ENCODE measurements at places on chromosomes 16 and 17.

DNA sequence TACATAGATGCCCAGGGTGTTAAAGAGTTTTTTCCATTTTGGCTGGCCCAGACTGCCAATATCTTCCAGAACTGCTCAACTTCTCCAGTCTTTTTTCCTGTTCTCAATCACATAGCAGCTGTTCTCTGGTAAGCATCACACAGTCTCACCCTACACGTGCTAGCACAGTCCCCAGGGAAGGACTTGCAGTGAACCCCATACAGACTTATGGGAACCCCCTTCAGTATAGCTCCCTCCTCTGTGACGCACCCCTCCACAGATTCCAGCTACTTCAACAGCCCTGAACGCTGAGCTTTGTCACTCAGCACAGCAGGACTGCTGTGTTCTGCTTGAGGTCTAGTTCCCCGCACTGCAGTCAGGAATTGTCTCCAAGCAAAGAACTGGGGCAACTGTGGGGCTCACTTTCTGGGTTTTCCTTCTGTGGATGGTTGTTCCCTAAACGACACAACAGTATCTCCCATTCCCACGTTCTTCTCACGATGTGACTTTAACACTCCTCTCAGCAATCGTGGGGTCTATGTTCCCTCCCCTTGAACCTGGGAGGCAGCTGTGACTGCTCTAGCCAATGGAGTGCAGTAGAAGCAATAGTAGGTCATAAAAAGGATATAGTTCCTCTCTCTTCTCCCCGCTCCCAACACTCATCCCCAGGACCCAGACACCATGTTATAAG is 3.6 kb downstream of the MMP28 start:
- no peak for DNase-seq

DNA sequence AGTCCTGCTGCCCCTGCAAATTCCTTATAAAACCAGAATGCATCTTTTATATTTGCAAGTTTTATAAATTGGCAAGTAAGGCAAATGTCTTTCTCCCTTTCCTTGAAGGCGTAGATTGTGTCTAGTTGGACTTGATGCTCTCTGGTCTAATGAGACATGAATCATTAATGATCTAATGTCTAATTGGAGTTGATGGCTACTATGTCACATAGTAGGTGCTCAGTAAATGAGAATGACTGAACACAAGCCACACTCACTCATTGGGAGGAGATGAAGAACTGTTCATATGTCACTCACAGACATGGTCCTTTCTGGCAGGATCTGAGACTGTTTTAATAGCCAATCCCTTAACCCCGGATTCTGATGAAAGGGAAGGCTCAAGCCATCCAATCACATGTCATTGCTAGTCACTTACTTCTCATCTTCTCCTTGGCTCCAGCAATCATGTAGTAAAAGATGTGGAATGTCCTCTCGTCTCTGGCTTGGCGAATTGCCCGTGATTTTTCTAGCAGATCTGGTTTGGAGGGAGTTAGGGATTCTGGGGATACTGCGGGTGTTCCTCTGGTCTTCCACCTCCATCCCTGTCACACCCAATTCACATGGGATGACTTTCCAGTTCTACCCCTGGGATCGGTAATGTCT is 81.0 kb downstream of the MYH11 start:
- peak; percentile 7 for DNase-seq

DNA sequence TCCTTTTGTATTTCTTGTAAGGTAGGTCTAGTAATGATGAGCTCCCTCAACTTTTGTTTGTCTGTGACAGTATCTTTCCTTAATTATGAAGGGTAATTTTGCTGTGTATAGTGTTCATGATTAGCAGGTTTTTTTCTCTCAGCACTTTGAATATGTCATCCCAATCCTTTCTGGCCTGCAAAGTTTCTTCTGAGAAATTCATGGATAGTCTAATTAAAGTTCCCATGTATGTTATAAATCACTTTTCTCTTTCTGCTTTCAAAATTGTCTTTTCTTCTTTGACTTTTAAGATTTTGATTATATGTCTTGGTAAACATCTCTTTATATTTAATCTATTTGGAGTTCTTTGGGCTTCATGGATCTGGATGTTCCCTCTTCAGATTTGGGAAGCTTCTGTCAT is 54.3 kb upstream of the ZKSCAN2 start:
- no peak for DNase-seq

DNA sequence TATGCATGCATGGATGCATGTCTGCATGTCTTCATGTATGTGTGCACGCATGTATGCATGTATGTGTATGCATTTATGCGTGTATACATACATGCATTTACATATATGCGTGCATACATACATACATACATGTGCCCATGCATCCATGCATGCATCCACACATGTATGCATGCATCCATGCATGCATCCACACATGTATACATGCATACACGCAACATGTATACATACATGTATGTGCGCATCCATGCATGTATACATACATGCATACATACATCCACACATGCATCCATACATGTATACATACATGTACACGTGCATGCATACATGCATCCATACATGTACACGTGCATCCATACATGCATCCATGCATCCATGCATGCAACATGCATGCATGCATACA is 29.8 kb upstream of the DLX3 start:
- no peak for DNase-seq

DNA sequence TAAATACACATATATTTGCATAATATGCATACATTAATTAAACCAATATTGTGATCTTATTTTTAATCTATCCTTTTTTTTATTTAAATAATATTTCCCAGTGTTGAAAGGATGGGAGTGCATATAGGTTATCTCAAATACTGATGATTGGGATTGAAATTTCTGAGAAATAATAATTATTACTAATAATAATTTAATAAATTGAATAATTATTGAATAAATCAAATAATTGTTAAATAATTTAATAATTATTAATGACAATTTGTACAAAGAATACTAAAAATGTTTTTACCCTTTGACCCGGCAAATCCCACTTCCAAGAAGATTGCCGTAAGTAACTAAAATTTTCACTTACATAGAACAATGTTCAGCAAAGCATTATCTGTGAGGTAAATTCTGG is 148.9 kb downstream of the ZNF18 start:
- DNase-seq: no peak

DNA sequence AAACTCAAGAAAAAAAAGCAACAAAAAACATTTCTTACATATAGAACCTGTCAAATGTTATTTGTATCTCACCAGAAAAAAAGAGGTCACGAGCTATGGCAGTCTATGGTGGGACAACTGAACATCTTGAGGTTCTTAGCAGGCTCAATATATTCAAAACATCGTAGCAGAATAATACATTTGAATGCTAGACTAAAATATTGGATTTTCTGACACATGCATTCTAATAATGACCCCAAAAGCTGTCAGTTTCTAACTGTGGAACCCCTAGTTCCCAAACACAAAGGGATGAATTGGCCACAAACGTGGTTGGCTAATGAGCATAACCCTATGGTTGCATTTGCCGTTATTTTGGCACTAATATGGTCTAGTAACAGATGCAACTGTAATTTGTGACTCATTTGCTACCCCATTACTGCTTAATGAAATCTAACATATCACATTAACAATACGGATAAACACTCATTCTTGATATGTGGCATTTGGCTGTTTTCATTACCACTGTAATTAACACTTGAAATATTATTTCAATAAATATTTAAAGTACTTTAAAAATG is 81.2 kb downstream of the TOX3 start:
- DNase-seq: no peak

GRCh38 chr17:56635641-56636040 is 42.1 kb downstream of the NOG start:
- DNase-seq: peak; percentile 58

GRCh38 chr17:49753959-49754391 is 10.0 kb downstream of the FAM117A start:
- no peak for DNase-seq

All from ELR (cell line).